ENCODE measurements at places on chromosomes 3 and 15. TPM values are rescaled to one million over a fixed set of nuclear protein-coding genes. Genes with fewer than 3 reads are reported as not detected.
A peak's percentile ranks its signal among the peaks of the same experiment; 100 is the strongest.

- no peak for DNase-seq
These were observed 15.3 kb upstream of the PARP14 start for GRCh38 chr3:122665226-122665786.

DNA sequence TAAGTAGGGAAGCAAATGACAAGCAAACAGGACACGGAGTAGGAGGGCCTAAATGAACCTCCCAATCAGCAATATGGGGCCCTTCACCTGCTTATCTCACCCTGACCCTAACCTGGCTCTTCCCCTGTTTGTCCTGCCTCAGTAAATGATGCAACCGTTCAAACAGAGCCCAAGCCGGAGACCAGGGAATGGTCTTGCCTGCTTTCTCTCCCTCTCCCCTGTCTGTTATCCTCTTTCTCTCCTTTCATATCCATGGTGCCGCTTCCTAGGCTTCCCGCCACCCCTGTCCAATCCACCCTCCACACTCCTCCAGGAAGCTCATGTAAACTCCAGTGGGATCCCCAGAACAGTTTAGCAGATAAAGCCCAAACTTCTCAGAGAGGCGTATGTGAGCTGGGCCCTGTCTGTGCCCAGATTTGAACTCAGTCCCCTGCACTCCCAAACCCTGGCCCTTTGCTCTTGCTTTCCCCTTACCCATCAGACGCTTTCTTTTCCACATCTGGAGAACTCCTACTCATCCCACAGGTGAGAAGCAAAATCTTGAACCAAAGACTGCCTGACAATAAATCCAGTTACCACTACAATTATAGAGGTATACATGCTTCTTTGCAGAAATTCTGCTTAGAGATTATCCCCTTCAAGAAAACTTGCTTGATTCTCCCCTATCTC lies 45.7 kb upstream of the STT3B start:
- no peak for DNase-seq

- DNase-seq, result no peak
These were observed 101.3 kb downstream of the SENP2 start for GRCh38 chr3:185687271-185687878.

GRCh38 chr3:169232863-169233262 lies 430.6 kb downstream of the MECOM start:
- no peak for DNase-seq

DNA sequence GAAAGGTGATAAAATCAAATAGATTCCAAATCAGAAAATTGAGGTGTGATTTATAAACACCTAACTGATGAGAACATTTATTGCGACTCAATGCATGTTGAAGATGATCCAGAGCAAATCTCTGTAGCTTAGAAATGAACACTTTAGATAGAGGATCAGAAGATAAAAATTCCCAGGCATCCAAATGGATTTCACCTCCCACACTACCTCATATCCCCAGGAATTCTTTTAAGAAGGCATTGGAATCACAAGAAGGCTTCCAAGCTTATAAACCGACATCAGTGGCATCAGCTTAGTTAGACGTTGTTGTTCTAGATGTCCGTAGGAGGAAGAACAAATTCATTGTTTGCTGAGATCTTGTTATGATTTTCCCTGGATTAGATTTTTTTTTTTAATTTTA lies 154.4 kb downstream of the EBLN2 start:
- DNase-seq, result no peak

GRCh38 chr3:74106925-74107324 lies 482.2 kb upstream of the PDZRN3 start:
- DNase-seq, result no peak

DNA sequence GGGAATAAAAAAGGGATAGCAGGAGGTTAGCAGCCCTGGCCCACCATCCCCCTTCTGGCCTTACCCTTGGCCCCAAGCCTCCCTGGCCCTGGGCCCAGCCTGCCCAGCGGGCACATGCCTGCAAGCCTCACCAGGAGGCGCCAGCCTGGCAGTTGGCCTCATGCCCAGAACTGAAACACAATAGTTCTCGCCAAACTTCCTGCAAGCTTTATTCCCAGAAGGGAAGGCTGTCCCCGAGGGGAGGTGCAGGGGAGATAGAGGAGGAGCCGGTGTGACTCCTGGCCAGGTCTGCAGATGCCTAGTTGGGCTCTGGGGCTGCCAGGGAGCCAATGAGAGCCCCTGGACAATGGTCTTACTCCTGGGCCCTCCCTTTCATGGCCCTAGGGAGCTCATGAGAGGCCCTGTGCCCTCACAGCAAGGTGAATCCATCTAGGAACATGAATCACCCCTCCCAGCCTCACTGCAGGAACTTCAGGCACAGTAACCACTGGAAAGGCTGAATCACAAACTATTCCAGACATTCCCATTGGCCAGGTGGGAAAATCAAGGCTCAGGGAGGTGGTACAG lies 4.0 kb downstream of the CCDC33 start:
- no peak for DNase-seq

DNA sequence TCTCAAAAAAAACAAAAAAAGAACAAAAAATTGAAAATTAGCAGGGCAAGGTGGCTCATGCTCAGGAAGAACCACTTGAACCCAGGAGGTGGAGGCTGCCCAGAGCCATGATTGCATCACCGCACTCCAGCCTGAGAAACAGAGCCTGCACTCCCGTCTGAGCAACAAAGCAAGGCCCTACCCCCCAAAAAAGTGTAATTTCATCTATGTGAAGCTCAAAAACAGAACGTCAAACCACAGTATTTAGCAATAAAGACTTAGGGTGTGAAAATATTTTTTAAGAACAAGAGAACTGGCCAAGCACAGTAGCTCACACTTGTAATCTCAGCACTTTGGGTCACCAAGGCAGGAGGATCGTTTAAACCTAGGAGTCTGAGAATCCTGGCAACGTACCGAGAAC lies 38.2 kb downstream of the STAG1 start:
- no peak for DNase-seq

DNA sequence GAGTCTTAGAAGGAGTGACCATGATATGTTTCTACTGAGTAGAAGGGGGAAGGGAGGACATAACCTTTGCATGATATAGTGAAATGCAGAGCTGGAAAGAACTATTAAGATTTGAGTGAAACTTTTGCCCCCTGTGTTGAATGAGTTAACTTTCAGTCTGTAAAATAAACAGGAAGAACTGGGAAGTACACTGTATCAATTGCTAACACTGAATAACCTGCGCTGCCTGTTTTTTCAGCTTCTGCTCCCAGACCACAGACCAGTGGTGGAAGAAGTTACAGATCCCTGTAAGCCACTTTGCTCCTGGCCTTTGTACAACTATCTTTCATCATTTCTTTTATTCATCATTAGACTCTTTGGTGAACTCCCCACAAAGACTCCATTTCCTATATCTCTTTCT lies 3.6 kb upstream of the LRCH3 start:
- no peak for DNase-seq

- DNase-seq, result no peak
These were observed 330.7 kb downstream of the FHIT start for GRCh38 chr3:60920519-60920918.

DNA sequence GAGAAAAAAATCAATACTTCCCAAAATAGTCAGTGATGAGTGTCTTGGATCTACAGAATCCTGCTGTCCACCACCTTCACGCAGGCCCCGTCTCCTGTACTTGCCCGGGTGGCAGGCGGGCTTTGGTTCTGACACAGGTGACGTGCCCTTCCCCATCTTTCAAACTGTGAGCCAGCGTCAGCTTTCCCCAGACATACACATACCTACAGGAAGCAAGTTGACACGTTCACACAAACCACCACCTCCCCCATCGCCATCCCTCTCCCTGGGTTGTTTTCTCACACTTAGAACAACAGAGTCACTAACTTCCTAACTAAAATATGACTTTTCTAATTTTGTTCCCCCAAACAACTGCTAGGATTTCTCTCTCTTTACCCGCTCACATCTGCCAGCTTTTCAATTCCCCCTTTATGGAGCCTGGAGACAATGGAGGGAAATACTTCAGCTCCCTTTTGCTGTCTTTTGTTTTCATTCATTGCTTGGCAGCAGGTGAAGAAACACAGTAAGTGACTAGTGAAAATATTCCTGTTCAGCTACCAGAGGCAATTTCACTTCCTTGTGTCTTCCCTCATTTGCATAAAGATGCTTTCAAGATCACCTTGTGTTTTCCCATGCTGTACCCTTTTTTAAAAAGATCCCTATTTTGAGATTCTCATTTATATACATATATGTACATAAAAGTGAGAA lies 248.3 kb downstream of the SLCO3A1 start:
- DNase-seq, result peak; percentile 21

DNA sequence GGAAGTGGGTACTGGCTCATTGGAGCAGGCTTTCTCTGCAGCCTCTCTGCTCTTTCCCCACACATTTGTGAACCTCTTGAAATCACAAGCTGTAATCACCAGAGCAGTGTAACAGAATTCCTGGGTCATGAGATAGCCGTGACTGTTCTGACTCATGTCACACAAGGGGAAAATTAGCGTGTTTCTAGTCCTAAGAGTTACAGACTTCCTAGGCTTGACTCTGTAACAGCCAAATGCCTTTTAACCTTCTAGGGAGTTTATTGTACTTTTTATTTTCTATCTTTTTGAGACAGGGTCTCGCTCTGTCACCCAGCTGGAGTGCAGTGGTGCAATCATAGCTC lies 54.7 kb upstream of the TRAK1 start:
- DNase-seq, result no peak

DNA sequence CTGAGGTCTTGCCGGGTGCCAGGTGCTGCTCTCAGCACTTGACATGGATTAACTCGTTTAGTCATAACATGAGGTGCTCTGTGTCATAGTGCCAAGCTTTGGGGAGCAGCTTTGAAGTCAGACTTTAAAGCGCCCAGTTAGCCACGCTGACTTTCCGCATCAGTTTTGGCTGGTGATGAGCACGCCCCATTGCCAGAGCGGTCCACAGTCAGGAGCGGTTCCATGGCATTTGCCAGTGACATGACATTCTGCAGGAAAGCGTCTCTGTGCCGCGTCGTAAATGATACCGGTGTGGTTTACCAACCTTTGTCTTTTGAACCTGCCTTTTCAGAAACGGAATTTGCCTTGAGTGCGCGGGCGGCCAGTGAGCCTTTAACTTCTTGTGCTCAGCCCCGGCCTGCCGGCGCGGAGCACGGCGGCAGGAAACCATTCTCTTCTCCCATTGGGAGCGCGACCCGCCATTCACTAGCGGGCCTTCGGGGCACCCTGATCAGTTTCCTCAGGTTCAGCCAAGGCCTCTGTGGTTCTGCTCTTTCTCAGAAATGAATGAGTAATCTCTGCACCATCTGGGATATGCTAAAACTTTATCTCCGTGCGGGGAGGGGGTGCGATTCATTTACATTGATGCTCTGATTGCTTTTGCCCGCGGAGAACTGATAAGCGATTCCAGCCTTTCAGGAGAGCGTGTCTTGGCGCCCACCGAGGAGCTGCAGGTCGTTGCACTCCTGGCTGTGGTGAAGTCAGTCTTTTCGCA lies 1.7 kb upstream of the SLC2A2 start:
- DNase-seq, result peak; percentile 83

- no peak for DNase-seq
These were observed 395.2 kb upstream of the AZI2 start for GRCh38 chr3:28743831-28744230.

DNA sequence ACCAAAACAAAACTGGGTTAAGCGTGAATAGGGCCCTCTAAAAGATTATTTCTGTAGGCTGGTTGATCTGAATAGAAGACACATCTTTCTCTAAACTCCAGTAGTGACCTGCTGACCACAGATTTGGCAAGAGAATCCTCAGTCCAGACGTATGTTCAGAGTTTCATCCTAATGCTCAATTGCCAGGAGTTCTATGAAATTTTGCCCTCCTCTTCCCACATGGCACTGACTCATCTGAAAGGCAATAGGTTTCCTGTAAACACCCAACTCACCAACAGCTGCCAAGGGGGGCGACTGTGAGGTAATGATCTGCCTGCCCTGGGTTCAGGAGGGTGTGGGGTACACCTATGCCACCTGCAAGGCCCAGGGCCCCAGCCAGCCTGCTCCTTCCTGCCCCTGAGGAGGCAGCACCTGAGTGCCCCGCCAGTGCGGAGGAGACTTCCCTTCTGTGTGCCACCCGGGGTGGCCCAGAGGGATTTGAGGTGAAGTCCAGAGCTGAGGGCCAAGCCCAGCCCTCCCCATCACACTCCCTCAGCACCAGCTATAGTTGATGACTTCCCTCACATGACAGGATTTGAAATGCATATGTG lies 8.4 kb upstream of the PLA2G4D start:
- no peak for DNase-seq

GRCh38 chr3:81643721-81644120 lies 117.7 kb downstream of the GBE1 start:
- DNase-seq, result no peak

Gene GATM
- 2.5 TPM for total RNA-seq

Gene LMLN
- 7.7 TPM for total RNA-seq

Gene HDC
- total RNA-seq, result 0.32 TPM

Gene LTF
- not detected for total RNA-seq

Gene TM4SF1
- total RNA-seq, result not detected

Gene CD200
- 30.2 TPM for total RNA-seq

Gene LNP1
- total RNA-seq, result 1.7 TPM
